ENCODE measurements at places on chromosomes 3 and 15.

DNA sequence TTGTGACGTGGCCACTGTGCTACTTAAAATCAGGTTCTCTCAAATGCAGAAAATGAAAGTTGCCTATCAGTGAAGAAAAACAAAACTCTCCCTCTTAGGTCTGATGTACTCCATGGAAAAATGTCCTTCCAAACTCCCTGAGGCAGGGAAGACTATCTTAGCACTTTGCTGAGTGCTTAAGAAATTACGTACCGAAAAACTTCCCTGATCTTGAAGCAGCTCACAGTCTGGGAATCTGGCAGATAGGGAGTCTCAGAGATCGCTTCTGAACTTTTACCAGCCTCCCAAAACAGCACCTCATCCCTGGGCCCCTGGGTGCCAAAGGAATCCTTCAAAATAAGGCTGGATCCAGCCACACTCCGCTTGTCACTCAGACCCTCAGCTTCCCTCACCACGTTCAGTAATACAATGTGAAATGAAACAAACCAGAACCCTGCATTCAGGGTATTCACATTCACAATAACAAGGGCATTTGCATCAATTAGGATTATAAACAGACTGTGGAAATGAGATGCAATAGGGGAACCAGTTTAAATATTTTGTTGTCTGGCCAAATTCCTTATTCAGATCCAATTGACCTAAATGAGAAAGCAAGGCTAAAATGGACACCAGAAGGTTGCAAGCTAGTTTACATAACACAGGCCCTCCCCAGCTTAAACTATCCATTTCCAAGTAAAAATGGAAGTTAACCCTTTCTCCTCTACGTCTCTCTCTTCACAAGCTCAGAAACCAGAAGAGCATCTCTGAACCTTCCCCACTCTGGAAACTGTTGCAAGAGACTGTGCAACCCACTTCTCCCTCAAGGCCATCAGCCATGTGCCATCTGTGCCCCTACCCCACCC is 20.9 kb downstream of the OSBPL10 start:
- H3K4me1 ChIP-seq: peaks cover 8% of the 10 kb centered on the region
- no peak overlapping the region for H3K27ac ChIP-seq
- no peaks in the 10 kb centered on the region for H3K27me3 ChIP-seq
- no peaks in the 10 kb centered on the region for H3K36me3 ChIP-seq
- no peak overlapping the region for H3K4me3 ChIP-seq
- no peak for DNase-seq

DNA sequence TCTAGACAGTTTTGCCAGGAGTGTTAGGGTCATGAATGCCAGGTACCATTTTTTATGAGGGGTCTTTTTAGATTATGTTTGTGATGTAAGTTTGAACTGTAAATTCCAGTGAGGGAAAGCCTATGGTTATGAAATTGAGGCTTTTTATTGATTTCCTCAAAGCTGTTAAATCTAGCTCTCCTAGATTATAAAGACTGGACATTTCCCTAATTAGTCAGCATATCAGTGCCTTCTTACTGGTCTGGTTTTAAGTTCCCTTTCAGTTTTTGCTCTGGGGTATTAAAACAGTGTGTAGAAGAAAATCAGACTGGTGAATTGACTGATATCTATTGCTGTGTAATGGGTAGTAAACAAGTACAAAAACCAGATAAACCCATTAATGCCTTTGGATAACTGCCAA is 39.2 kb downstream of the LRRC49 start:
- H3K27ac ChIP-seq: no peak overlapping the region
- H3K4me3 ChIP-seq: no peak overlapping the region
- H3K4me1 ChIP-seq: no peaks in the 10 kb centered on the region
- H3K27me3 ChIP-seq: no peaks in the 10 kb centered on the region
- no peaks in the 10 kb centered on the region for H3K36me3 ChIP-seq

DNA sequence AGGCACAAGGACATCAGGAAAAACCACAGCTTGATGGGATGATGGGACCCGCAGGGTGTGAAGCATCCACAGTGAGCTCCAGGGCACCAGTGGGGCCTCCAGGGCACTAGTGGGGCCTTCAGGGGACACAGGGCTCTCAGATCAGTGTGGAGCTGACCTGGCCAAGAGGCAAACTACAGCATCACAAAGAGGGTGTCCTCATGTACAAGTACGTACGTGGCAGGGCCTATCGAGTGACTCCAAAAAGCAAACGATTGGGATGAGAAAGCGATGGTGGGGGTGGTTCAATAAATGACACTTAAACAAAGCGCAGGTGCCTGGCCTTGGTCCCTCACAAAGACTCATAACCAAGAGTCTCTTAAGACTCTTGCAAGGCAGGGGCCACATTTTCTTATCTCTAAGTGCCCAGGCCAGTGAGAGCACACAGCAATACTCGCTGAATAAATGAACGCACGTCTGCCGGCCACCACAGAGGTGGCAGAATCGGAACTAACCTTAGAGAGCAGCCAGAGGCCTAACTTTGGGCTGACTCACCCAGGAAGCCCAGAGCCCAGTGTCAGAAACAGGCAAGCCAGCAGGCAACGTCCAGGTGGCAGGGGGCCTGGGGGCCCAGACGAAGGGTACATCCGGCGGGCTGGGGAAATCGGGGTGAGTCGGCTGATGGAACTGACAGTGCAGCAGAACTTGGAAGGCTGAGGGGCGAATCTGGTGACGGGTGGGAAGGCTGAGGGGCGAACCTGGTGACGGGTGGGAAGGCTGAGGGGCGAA is 8.7 kb downstream of the PCSK6 start:
- H3K4me1 ChIP-seq: no peaks in the 10 kb centered on the region
- H3K27ac ChIP-seq: no peak overlapping the region
- H3K36me3 ChIP-seq: no peaks in the 10 kb centered on the region
- no peak for DNase-seq

- H3K36me3 ChIP-seq: no peaks in the 10 kb centered on the region
- no peak for DNase-seq
These were observed 1030.9 kb downstream of the ROBO1 start for GRCh38 chr3:78736863-78737262.

DNA sequence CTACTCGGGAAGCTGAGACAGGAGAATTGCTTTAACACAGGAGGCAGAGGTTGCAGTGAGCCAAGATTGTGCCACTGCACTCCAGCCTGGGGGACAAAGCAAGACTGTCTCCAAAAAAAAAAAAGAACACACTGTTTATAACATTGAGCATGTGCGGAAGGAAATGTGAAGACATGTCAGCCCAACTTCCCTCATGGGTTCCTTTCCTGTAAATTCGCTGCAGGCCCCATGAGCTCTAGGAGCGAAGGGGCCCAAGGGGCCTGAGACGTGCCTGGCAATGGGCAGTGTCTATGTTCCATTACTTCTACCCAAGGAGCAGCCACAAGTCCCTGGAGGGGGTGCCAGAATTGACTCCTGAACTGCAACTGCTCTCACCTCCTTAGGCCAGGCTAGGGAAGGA is 3.2 kb downstream of the PFKFB4 start:
- H3K27me3 ChIP-seq: no peaks in the 10 kb centered on the region
- no peaks in the 10 kb centered on the region for H3K36me3 ChIP-seq
- H3K4me3 ChIP-seq: no peak overlapping the region
- DNase-seq: no peak

DNA sequence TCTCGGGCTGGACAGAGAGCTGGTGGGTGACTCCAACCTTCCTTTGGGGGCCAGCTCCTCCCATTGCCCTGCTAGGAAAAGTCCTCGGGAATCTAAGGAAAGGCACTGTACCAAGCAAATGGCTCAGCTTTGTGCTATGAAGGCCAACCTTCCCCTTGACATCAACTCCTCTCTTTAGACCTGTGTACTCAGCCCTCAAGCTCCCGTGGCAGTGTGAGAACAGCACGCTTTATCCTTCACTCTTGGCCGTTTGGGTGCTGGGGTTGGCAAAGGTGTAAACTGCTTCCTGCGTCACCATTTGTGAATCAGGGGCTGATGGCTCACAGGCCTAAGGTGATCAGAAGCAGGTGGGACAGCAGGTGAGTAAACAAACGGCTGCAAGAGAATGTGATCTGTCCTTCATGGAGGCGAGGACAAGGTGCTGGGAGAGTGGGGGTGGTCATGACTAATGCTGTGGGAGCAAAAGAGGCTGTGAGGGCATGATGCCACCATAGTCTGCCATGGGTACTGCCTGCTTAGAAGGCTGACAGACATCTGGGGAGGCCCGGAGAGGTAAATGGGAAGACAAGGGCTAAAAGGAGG is 165.2 kb upstream of the TPM1 start:
- no peaks in the 10 kb centered on the region for H3K36me3 ChIP-seq
- no peaks in the 10 kb centered on the region for H3K27me3 ChIP-seq
- no peak overlapping the region for H3K4me3 ChIP-seq
- no peak for DNase-seq
- H3K27ac ChIP-seq: no peak overlapping the region
- H3K4me1 ChIP-seq: no peaks in the 10 kb centered on the region

DNA sequence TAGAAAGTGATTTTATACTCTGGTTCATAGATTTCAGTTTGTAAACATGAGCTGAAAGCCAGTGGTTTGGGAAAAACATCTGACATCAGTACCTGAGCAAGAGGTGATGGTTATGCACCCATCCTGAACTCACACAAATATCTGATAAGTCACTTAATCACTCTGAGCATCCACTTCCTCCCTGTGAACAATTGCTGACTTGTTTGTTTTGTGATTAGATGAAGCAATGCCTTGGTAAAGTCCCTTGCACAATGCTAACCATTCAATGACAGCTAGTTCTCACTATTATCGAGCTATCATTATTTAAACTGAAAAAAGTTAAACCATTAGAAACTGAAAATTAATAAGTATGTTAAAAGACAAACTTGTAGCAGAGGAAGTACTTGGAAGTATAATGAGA is 303.0 kb downstream of the PLOD2 start:
- no peaks in the 10 kb centered on the region for H3K4me1 ChIP-seq
- DNase-seq: no peak
- no peak overlapping the region for H3K27ac ChIP-seq
- H3K4me3 ChIP-seq: no peak overlapping the region

DNA sequence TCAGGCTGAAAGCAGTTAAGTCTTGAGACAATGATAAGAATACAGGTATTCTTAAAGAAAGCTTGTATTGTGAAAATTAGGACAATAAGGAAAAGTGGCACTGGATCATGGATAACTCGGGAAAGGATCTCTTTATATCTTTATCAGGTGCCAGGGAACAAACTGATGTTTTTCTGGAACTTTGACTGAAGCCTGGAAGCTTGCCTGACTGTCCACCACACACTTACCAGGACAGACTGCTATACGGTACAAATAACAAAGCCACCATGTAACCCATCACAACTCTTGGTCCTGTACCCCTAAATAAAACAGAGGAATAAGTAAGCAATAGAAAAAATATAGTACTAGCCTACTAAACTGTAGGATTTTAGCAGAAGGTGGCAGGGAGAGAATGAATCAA is 623.0 kb downstream of the OTOL1 start:
- no peak overlapping the region for H3K27ac ChIP-seq
- H3K27me3 ChIP-seq: no peaks in the 10 kb centered on the region
- H3K36me3 ChIP-seq: no peaks in the 10 kb centered on the region
- H3K4me3 ChIP-seq: no peak overlapping the region
- no peak for DNase-seq

GRCh38 chr3:23809294-23809693 is 3.5 kb downstream of the UBE2E1 start:
- peaks cover 45% of the 10 kb centered on the region for H3K4me1 ChIP-seq
- no peak overlapping the region for H3K27ac ChIP-seq
- H3K27me3 ChIP-seq: no peaks in the 10 kb centered on the region
- no peaks in the 10 kb centered on the region for H3K36me3 ChIP-seq

GRCh38 chr3:23552506-23552905 is 253.2 kb upstream of the UBE2E1 start:
- no peaks in the 10 kb centered on the region for H3K36me3 ChIP-seq
- H3K27ac ChIP-seq: no peak overlapping the region
- DNase-seq: no peak

DNA sequence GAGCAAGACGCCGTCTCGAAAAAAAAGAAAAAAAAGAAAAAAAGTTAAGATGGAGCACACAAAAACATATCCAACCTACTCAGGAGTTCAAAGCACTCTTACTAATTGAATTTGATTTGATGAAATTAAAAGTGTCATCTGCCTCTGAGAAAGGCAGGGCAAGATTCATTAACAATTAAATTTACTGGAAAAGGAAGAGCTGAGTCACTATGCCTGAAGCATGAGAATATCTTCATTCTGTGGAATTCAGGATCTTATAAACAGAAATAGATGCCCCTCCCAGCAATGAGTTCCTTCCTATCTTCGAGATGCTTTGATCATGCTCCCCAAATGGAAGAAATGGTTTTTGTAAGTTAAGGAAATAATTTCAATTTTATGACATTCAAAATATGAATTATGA is 61.0 kb upstream of the ST3GAL6 start:
- H3K27ac ChIP-seq: no peak overlapping the region
- no peaks in the 10 kb centered on the region for H3K27me3 ChIP-seq
- DNase-seq: no peak
- no peaks in the 10 kb centered on the region for H3K36me3 ChIP-seq
- no peaks in the 10 kb centered on the region for H3K4me1 ChIP-seq

DNA sequence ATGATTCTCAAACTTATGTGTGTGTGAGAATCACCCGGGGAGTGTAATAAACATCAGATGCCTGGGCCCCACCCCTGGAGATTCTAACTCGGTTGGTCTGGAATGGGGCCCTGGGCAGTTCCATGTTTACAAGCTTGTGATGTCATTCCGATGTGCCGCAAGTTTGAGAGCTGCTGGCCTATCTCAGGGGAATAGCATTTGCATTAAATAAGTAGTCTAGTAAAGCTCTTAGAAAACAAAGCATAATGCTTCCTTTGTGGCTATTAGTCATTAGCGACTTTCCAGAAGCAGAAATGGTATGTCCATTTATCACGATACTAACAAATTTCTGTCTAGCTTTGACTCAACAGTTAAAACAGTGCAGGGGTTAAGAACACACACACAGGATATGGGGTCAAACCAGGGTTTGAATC is 20.9 kb downstream of the PGBD4 start:
- DNase-seq: no peak
- H3K36me3 ChIP-seq: no peaks in the 10 kb centered on the region
- no peak overlapping the region for H3K4me3 ChIP-seq
- H3K27ac ChIP-seq: no peak overlapping the region

GRCh38 chr3:141455603-141456300 is 31.1 kb upstream of the RASA2 start:
- peaks cover 21% of the 10 kb centered on the region for H3K4me1 ChIP-seq
- H3K27ac ChIP-seq: no peak overlapping the region
- no peak overlapping the region for H3K4me3 ChIP-seq
- H3K36me3 ChIP-seq: no peaks in the 10 kb centered on the region

- DNase-seq: no peak
- peaks cover 18% of the 10 kb centered on the region for H3K27me3 ChIP-seq
- no peak within 1 kb of the TSS for H3K27ac ChIP-seq
These were observed at the start of gene ERC2 for GRCh38 chr3:56468184-56469106. Gene ERC2, minus strand, starts transcription at chr3:56468467.

- H3K27ac ChIP-seq: no peak overlapping the region
- H3K27me3 ChIP-seq: no peaks in the 10 kb centered on the region
- no peaks in the 10 kb centered on the region for H3K4me1 ChIP-seq
- no peak for DNase-seq
- H3K36me3 ChIP-seq: no peaks in the 10 kb centered on the region
These were observed 59.6 kb downstream of the PRTG start for GRCh38 chr15:55683376-55683775.
